ENCODE measurements at places on chromosomes 7 and 10.
A peak's percentile ranks its signal among the peaks of the same experiment; 100 is the strongest.

- no peak for DNase-seq
These were observed 58.1 kb upstream of the DGKI start for GRCh38 chr7:137904833-137905232.

GRCh38 chr10:75857269-75857846 lies 425.9 kb downstream of the LRMDA start:
- DNase-seq, result no peak

GRCh38 chr7:52797801-52798200 lies 237.6 kb upstream of the POM121L12 start:
- no peak for DNase-seq

DNA sequence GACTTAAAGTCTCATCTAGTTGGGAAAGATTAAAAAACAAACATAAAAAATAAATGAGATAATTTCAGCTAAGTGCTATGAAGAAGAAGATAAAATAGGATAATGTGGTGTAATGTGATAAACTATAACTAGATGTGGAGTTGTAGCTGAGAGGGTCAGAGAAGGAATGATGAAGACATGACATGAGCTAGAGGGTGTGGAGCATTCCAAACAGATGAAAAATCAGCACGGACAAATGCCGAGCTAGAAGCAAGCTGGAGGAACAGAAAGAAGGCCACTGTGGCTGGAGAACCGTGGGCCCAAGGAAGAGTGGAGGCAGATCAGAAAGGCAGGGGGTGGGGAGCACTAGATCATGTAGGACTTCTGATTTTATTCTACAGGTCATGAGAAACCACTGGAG lies 70.6 kb downstream of the CDK6 start:
- DNase-seq, result peak; percentile 79

DNA sequence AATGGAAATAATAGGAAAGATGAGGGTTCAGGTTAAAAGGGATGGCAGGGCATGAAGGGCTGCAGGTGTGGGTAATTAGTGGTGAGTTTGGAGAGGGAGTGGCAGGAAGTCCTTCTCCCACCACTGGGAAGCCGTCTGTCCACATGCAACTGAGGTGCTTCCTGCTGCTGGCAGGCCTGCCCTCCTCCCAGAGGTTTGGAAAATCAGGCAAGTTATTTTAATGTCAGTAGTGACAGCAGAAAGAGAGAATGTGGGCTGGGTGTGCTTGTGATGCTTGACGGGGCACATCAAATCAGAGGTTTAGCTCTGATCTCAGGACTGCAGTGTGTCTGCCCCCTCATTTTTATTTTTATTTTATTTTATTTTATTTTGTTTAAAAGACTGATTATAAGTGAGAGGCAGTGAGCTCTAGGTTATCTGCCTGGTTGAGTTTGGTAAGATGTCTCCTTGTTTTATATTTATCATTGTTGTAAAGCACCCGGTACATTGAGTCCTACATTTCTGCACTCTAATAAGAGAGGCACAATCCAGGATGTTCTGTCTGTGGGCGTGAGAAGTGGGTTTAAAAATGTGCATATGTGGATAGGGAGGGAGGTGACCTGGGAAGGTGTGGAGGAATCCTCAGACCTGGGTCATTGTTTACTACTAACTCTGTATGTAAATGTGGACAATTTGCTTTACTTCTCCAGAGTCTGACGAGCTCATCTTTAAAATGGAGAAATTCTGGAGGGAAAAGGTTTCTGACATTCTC lies 504.4 kb downstream of the LRMDA start:
- no peak for DNase-seq

DNA sequence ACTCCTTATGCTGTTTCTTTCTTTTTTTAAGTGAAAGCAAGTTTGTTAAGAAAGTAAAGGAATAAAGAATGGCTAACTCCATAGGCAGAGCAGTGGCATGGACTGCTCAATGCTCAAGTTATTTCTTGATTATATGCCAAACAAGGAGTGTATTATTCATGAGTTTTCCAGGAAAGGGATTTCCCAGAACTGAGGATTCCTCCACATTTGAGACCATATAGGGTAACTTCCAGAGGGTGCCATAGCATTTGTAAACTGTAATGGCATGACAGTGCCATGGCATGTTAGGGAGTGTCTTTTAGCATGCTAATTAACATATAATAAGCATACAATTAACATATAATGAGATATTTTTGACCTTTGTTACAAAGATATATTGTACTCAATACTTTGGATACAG lies 1034.5 kb upstream of the PHF14 start:
- no peak for DNase-seq

- no peak for DNase-seq
These were observed 26.3 kb downstream of the IPMK start for GRCh38 chr10:58241346-58241745.

- DNase-seq, result no peak
These were observed 11.3 kb downstream of the PPP1R3C start for GRCh38 chr10:91621483-91622113.

- DNase-seq, result no peak
These were observed 128.5 kb upstream of the NRP1 start for GRCh38 chr10:33463011-33463410.

DNA sequence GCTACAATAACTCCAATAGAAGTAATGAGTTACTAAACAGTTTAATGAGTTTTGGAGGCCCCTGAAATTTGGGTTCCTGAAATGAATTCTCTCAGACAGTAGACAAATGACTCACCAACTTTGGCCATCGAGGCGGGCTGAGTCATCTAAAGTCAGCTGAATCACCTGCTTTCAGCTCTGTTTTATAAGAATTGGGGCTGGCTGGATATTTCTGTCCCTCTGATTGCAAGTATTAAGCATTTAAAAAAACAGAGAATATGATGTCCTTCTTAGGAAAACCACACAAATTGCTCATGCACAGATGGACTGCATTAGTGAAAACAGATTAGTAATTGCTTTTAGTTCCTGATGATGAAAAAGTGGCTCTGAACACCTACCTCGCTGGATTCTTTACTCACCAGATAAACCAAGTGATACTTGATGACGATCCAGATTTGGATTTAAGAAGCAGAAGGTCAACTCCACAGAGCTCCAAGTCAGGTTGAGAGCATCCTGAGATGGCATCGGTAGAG lies 59.1 kb downstream of the ZNF365 start:
- DNase-seq, result peak; percentile 97
